ENCODE measurements at places on chromosomes 3 and 15.

DNA sequence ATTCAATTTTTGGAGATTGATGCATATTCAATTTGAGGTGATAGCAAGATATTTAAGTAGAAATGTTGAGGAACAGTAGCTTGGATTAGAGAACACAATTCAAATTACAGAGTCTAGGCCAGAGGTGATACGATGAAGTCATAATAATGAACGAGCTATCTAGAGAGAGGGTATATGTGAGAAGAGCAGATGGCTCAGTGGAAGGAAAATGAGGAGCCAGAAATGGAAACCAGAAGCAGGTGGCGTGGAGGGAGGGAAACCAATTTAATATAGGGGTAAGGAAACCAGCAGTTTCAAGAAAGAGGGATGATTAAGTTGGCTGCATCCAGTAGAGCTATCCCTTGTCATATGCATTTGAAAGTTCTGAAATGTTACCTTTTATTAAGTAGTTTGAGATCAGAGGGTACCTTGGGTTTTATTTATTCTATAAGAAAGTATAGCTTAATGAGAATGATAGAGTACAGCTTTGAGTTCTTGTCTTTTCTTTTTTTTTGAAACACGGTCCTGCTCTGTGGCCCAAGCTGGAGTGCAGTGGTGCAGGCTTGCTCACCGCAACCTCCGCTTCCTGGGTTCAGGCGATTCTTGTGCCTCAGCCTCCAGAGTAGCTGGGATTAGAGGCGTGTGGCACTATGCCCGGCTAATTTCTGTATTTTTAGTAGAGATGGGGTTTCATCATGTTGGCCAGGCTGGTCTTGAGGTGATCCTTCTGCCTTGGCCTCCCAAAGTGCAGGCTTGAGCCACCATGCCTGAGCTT, 22.1 kb downstream of the NCK1 start:
- no peak for DNase-seq

- DNase-seq = no peak
These were observed 40.0 kb upstream of the ATP10A start for GRCh38 chr15:25903024-25903581.

DNA sequence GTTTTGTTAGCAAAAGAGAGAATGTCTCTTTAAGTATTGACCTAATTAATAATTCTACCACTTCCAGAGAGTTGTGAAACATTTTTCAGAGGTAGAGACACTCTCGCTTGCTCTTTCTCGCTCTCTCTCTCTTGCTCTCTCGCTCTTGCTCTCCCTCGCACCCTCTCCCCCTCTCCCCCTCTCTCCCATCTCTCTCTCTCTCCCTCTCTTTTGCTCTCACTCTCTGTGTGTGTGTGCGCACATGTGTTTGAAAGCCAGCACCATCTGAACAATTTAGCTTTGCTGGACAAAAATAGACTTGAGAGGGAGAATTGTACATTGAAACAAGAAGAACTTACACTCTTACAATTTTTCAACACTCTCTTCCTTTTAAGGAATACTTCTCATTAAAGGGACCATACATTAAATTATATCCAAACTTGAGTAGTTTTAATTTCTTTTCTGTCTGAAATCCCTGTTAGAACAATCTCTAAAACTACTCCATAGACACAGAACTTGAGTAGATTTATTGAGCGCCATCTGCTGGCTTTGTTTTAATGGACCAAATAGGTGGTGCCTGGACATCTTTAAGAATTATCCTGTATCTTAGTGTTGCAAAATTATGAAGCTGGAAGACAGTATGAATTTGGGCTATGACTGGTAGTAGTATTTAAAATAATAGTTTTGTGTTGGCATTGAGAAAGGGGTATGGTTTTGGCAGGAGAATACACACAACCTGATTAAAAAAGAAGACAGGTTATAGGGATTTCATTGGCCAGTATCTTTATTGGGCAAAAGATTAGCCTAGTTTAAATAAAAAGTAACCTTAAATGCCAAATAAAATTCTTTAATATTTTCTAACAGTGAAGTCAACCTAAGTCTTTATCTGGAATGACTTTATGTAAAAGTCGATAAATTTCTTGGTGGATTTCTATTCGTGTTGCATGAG, 124.6 kb downstream of the AKAP13 start:
- DNase-seq = no peak

DNA sequence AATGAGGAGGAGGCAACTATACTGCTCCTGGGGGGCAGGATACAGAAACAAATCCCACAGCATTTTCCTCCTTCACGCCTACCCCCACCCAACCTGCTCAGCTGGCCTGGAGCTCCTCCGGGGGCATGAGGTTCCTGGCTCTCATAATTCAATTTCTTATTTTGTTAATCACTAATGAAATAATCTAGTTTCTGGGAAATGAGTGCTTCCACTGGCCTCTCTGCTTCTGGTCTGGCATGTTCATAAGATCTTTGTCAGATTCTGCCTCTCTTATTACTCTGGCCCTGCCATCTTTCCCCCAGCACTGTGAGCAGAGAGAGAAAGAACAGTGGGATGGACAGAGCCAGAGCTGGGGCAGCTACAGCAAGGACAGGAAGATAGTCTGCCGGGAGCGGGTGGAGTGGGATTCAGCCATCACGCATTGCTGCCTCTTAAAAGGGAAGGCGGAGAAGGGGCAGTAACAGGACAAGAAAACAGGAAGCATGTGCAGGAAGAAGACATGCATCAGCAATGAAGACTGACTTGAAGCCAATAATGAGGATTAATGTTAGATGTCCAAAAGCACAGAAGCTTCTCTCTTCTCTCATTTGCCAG, 13.6 kb downstream of the RPAP1 start:
- DNase-seq = no peak

DNA sequence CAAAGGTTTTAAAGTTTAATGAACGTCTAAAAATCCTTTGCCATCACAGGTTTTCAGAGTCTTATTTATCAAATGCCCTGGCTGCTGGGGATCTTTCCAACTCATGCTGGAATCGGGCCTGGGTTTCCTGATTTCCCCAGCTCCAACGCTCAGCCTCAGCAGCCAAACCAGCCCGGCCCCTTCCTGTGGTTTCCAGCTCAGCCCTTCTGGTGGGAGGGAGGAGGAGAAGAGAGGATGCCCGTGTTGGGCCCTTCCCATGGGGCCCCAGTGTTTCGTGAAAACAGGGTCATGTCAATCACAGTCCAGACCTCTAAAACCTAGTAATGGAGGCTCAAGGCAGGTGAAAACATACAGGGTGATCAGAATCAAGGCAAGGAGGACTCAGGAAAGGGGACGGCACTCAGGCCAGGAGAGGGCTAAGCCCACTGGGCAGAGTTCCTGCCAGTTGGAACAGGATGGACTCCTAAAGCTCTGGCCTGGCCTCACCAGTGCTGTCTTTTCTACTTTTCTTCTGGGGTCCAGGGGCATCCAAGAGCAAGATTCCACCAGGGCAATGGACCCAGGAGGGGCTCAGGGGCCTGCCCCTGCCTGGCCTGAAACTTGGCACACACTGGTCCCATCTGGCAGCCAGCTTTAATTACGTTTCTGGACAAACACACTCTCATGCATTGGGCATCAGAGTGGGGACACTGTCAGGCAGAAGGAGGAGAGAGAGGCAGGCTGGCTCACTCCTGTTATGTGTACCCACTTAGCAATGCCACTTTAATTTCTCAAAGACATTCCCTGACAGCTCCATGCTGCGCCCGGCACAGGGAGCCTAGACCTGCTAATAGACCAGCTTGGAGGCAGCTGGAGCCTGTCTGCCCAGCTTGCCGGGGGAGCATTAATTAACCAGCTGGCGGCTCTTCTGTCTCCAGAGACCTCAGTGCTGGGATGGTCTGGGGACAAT, 194.6 kb downstream of the FAM43A start:
- DNase-seq = no peak

- DNase-seq = no peak
These were observed 4.9 kb downstream of the HACD3 start for GRCh38 chr15:65535192-65535591.

GRCh38 chr3:177538048-177538749, 340.9 kb upstream of the TBL1XR1 start:
- DNase-seq = no peak

DNA sequence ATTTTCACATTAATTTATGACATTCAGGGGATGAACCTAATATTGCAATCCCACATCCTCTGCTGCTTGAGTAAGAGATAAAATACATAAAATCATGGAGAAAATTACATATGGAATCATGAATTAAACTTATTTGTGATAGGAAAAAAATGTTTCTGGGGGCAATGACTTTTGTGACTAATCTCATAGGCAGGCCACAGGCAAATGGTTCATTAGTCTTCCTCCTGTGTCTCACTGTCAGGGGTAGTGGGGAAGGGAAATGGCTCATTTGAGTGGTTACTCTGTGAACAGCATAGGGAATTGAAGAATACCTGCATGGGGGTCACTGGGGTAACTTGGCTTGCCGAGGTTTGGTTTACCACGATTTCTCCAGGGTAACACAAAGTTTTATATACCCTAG, 72.0 kb downstream of the TFG start:
- DNase-seq = no peak

DNA sequence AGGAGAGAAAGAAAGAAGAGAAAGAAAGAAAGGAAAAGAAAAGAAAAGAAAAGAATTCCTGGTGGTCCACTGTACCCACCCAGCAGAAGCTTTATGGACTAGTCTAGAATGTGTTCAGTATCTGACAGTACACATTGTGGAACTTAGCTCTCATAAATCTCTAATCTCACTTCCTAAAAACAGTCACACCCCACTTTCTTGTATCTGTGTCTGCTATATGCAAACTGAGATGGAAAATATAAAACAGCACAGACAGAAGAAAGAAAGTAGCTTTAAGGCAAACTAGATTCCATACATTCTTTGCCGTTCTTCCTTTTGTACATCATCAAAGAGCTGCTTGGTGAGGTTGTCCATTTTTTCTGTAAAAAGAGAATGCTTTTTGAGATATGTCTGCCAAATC, 41.1 kb upstream of the GNB5 start:
- no peak for DNase-seq

DNA sequence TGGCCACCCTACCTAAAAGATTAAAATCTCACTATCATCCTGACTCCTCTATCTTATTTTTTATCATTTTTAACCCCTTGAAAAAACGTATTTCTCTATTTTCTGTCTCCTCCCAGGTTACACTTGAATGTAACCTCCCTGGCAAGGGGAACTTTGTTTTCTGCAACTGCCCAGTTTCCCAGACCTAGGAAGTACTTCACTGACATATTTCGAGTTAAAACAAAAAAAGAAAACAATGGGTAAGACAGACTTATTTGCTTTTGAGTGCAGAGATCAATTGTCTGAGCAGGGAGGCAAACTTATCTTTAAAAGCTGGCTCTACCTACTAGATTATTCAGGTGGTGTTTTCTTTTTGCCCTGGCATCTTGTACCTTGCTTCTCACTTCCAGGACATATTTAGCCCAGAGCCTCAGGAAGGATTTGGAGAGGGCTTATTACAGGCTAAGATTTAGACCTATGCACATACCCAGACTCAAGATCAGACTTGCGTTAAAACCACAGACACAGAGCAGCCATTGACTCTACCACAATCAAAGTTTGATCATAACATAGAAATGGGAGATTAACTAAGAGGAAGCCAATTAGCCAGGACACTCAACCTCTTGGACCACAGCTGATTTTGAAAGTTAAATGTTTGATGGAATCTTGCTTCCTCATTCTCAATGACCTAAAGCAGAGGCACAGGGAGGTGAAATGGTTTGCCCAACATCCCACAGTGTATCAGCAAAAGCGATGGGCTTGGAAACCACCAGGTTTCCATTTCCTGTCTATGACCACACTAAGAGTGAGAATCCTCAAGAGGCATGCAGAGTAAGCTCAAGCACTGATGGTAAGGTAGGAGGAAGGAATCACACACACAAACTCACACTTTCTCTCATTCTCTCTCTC, 169.5 kb upstream of the THBS1 start:
- peak; percentile 31 for DNase-seq

- DNase-seq = no peak
These were observed 105.0 kb downstream of the GRM7 start for GRCh38 chr3:6965881-6966280.

- DNase-seq = no peak
These were observed 99.7 kb upstream of the VGLL3 start for GRCh38 chr3:87090631-87091030.

GRCh38 chr3:192892981-192893700, 24.5 kb downstream of the MB21D2 start:
- peak; percentile 75 for DNase-seq

- DNase-seq = no peak
These were observed 41.5 kb downstream of the DLG1 start for GRCh38 chr3:197256836-197257444.

DNA sequence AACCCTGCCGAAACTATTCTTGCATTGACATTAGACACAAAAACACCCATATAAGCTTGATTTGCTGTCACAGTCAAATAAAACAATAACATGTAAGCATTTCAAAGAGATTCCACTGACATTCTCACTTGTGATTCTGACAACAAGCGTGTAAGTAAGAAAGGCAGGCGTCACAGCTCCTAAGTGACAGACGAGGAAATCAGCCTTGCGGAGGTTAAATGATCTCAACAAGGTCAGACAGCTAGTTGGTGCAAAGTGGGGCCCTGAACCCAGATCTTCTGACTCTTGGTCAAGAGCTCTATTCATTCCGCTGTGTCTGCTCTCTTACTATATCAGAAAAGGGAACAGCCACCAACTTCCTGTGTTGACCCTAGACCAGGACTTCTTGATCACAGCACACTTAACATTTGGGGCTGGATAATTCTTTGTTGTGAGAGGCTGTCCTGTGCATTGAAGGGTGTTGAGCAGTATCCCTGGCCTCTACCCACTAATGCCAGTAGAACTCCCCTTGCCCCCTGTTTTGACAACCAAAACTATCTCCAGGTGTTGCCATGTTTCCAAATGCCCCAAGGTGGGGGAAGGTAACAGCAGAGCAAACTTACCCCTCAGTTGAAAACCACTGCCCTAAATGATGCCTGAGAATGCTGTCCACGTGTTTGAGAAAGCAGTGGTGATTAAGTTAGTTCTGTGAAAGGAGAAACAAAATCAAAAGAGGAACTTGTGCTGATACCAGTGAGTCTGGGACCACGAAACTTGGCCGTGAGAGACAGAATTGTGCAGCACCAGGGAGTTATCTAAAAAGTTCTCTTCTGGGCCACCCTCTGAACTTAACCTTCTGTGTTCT, 86.1 kb downstream of the LIPC start:
- peak; percentile 41 for DNase-seq

- DNase-seq = no peak
These were observed 1.7 kb downstream of the SIN3A start for GRCh38 chr15:75449585-75450306.

Measured in activated T-cell treated with anti-CD3 and anti-CD28 coated beads, Interleukin-2, amount 50 U/mL, for 48 hours (primary cell).